ENCODE measurements at places on chromosomes 2 and 18.

- no peak for DNase-seq
These were observed 8.5 kb upstream of the CYRIA start for GRCh38 chr2:16674154-16674553.

GRCh38 chr2:101976891-101977290 lies 14.9 kb upstream of the IL1R2 start:
- no peak for DNase-seq

DNA sequence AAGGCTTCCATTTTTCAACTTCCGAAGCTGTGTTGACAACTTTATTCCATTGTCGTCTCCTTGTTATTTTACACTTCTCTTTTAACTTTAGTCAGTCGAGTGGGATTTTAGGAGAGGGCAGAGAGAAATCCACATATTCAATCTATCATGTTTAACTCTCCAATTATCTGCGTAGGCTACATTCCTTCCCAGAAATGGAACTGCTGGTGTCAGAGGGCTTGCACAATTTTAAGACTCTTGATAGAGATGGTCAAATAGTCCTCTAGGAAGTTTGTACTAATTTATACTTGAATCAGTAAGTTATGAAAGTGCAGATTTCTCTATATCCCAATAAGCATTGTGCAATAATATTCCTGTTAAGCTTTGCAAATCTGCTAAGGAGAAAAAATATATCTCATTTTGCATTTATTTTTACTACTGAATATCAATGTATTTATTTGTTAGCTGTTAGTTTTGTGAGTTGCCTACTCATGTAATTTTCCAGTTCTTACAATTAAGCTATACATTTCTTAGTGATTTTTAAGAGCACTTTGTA lies 95.6 kb downstream of the CYP26B1 start:
- no peak for DNase-seq

DNA sequence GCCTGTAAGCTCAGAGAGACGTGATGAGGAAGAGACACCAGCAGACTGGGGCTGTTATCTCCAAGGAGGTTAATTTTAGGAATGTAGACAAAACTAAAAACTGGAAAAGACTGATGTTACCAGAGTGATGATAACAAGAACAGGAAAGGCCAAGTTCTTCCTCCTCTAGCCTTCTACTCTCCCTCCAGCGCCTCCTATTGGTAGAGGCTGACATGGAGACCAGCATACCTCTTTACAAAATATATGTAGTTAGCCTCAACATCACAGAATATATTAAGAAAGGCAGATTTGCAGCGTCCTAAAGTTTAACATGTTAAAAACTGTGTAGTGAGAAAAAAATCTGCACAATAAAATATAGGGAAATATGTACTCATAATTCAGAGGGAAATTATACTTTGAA lies 66.0 kb downstream of the TCF4 start:
- DNase-seq: peak; percentile 13

- no peak for DNase-seq
These were observed 34.9 kb upstream of the MAT2A start for GRCh38 chr2:85503851-85504777.

DNA sequence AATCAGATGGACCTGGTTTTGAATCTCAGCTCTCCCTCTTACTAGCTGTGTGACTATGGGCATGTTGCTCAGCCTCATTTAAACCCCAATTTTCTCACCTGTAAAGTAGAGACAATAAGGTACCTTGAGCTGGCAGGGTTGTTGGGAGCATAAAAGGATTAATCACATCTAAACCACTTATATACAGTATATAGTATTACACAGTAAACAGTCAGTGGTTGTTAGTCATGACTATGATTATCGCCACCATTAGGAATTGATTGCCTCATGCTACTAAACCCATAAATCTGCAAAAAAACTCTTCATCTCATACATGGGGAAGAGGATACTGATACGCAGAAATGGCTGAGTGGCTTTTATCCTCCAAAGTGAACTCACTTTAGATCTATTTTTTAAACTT lies 65.8 kb downstream of the INO80D start:
- DNase-seq: no peak

GRCh38 chr2:145138626-145139025 lies 618.7 kb upstream of the ZEB2 start:
- no peak for DNase-seq

- DNase-seq: no peak
These were observed 211.4 kb upstream of the SLC39A10 start for GRCh38 chr2:195445639-195446038.

DNA sequence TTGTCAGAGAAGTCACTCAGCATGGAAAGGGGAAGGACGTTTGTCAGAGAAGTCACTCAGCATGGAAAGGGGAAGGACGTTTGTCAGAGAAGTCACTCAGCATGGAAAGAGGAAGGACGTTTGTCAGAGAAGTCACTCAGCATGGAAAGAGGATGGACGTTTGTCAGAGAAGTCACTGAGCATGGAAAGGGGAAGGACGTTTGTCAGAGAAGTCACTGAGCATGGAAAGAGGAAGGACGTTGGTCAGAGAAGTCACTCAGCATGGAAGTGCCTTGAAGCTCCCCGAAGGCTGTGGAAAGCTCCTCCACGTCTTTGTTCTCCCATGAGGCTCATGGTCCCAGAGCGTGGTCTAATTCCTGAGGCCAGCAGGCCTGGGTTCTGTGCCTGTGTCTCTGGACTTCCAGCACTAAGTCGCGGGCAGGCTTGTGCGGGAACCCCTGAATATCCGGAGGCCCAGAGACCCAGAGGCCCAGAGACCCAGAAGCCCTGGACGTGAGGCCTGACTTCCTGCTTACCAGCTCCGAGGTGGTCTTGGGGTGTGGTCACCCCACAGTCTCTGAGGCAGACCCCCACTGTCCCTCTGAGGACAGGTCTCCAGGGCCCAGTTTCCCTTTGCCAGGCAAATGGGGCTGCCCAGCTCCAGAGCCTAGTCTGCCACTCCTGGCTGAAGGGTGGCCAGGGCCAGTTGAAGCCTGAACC lies 70.4 kb upstream of the TWIST2 start:
- DNase-seq: no peak

- DNase-seq: no peak
These were observed 6.3 kb upstream of the SCYGR8 start for GRCh38 chr2:227739351-227739750.

- DNase-seq: no peak
These were observed 35.4 kb upstream of the STK17B start for GRCh38 chr2:196206804-196207203.

DNA sequence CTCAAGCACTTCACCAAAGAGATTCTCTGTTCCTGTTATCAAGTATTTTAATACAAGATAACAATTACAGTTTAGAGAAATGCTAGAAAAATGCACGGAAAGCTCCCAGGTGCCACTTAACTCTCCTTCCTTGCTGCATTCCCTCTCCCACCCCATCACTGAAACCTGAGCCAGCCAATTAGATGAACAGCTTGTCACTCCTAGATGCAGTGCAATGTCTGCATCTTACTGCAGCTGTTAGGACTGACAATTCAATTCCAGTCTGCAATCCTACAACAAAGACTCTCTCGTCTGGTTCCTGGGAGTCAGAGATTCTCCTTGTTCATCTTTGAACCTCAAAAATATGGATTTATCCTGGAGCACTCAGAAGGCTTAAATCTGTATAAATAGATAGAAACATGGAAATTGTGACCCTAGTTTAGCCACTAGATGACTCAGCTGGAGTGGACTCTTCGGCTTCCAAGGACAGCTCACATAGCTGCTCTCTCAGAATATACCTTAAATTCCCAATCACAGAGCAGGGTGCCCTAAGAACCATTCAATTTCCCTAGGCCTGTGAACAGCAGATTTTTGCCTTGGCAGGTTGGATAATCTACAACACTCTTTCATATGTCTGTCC lies 311.1 kb downstream of the NRXN1 start:
- no peak for DNase-seq

GRCh38 chr2:85852152-85852840 lies 36.5 kb downstream of the ST3GAL5 start:
- no peak for DNase-seq

- no peak for DNase-seq
These were observed 56.3 kb upstream of the SMAD2 start for GRCh38 chr18:47986620-47987387.

DNA sequence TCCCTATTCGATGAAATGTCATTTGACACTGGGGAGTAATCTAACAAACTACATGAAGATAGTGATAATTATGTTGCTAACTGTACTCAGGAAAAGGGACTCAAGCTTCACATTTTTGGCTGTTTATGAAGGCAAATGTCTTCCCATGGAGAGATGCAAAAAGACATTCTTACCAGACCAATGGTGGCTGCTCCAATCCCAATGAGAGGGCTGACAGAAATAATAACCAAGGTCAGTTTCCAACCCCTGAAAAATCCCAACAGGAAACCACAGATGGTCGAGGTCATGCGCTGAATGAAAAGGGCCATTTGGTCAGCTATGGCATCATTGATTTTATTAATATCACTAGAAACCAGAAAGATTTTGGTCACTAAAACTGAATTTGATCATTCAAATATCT lies 37.6 kb downstream of the ABCB11 start:
- no peak for DNase-seq

GRCh38 chr2:221546505-221547225 lies 25.4 kb downstream of the EPHA4 start:
- DNase-seq: no peak

DNA sequence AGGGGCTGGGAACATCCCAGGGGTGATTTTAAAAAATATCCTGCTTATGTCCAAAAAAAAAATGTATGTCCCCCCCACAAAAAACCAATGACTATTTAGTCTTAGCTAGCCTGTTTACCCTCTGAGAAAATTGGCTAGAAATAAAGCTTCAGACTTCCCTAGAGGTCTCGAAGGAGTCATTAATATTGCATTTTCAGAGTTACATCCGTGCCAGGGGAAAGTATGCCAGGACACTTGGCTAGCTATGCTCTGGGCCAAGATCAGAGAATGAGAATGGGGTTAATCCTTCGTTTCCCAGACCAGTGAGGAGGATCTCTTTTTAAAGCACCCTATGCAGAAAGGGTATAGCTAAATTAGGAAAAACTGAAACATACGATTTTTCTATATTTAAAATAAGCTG lies 183.6 kb downstream of the MC4R start:
- DNase-seq: no peak

- DNase-seq: no peak
These were observed 7.6 kb downstream of the MAB21L4 start for GRCh38 chr2:240888130-240888889.

DNA sequence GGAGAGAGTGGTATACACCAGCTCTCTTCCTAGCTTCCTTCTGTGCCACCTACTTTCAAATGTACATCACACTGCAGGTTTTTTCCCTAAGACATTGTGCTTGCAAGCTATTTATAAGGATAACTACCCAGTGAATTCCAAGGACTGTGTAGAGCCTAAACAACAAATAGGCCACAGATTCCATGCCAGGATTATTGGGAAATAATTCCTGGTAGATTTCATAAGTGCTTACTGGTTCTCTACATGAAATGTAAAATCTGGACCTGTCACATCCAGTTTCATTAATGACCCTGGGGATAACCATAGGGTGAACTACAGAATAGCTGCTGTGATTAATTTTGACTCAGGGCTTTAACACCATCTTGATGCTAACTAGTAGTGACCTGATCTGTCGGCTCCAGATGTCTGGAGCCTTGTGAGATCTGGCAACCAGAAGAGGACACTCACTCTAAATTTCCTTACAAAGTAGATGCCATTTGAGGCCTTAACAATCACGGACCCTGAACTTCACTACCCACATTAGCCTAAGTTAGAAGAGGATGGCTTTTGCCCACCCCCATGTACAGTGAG lies 34.3 kb upstream of the LGALSL start:
- no peak for DNase-seq

DNA sequence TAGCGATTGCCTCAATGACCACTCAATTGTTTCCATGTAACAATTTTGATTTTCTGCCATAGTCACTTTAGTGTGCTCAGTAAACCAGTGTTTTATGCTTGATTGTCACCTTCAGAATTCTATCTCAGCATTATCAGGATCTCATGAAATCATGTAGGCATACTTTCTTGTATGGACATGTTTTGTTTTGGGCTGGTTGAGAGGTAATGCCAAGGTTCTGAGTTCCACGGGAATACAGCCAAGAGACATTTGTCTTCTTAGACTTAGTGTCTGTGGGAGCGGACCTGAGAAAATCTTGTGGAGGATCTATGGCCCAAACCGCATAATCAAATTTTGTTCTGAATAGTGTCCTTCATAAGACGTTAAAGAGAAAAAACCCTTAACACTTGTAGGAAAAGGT lies 10.2 kb downstream of the MSTN start:
- no peak for DNase-seq

- DNase-seq: no peak
These were observed 706.8 kb downstream of the SLC4A3 start for GRCh38 chr2:220334210-220334609.

- DNase-seq: no peak
These were observed 49.3 kb downstream of the MTERF4 start for GRCh38 chr2:241052677-241053360.

DNA sequence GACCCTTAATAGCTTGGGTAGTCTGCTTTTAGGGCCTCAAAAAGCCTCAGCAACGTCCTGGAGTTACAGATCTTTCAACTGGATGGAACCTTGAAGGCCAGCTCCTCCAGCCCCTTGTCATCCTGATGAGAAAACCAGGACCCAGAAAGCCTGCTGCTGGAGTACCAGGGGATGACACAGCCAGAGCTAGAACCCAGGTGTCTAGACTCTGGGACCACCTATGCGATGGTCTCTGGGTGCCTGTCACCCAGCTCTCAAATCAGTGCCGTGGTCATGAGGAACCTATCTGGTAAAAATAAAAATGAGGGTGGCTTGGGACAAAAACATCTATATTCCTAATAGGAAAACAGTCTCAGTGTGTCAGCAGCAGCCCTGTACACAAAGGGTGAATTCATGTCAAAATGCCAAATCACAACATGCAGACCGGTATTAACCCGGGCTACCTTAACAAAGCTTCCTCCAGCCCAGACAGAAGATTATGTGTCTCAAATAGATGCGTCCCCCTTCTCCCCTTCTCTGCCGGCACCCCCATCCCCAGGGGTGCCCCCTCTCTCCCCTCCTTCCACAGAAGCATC lies 28.5 kb downstream of the SMAD7 start:
- no peak for DNase-seq

DNA sequence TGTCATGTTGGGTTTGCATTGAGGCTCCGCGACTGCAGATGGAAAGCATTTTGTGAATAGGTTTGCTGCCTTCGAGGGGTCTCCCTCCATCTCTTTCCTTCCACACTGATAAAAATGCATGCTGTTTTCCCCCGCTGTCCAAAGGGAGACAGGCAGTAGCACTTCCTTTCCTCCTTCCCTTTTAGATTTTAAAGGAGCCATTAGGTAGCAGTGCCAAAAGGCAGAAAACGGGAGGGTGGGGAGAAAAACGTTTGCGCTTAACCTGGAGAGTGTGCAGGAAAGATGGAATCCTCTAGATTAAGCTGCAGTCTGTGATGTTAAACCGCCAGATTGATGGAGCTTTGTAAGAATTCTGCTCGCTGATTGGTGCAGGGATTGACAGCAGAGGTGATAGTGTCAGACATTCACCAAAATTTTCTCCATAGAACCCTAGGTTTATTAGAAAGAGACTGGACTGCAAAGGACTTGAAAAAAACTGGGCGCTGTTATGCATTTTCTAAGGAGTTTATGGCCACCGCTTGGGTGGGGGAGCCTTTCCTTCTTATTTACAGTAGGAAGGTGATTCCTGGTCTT lies 688 bp downstream of the MAPRE2 start:
- no peak for DNase-seq

- no peak for DNase-seq
These were observed 16.4 kb downstream of the MTCL1 start for GRCh38 chr18:8721716-8722115.

Measured in transverse colon (tissue), 4 donors.